Activated T-helper 2 cell treated with anti-CD3 and anti-CD28 coated beads, Interferon-gamma antibody, Interleukin-2, Interleukin-4, amounts not matched to agents 10 μg/mL and 5 μg/mL and 100 μg/mL, durations not matched to agents 14 hours and 24 hours and 36 hours (primary cell): ENCODE measurements at places on chromosomes 5 and 9.

DNA sequence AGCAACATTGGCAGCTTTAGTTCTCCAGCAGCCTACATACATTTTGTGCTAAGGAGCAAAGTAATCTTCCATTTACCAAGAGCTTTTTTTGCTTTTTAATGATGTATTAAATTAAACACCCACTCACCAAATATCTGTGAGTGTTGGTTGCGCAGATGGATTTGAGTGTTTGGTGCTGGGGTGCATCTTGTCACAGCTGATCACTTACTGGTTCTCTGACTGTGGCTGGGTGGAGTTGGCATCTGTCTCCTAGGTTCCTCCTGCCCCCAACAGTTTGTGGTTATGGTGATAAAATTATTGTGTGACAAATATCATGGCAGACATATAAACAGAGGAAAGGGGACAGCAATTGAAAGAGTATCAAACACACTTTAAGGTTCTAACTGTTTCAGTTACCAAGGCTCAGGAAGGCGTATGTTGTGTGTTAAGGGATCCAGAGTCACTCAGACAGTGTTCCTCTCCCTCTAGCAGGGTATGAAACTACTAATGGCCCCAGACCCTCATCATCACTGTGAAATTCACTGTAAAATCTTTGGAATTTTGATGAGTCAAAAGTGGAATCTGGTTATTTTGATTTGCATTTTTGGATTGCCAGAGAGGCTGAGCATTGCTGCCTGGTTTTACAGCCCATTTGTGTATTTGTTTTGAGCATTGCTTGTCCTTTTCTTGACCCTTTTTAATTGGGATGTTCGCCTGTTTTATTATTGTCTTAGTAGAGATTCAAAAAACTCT lies 81.7 kb downstream of the PDE8B start:
- DNase-seq = no peak

GRCh38 chr9:117074342-117074662 lies 340.6 kb downstream of the ASTN2 start:
- no peak for DNase-seq

GRCh38 chr9:126515873-126516505 lies 97.7 kb upstream of the LMX1B start:
- no peak for DNase-seq

GRCh38 chr9:71897577-71897976 lies 13.4 kb downstream of the ABHD17B start:
- DNase-seq = no peak

DNA sequence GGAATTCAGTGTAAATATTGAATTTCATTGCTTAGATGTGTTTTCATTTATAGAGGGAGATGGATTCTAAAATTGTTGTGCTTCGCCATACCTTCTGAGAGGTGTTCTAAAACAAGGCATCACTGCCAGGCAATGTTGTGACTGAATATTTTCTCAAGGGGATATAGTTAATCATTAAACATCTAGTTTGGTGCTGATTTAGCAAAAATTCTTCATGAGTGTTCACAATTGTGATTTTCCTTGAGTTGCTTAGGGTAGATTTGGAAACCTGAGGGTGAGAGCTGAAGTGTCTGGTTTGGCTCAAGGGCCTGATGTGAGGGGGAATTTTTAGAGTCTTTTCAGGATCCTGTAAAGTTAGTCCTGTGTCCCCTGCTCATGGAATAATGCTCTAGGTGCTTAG lies 104.5 kb downstream of the MAT2B start:
- no peak for DNase-seq

GRCh38 chr5:116076496-116076895 lies 8.3 kb upstream of the COMMD10 start:
- no peak for DNase-seq

- DNase-seq = no peak
Observed at GRCh38 chr9:95808011-95808410, 67.5 kb upstream of the ERCC6L2 start.

DNA sequence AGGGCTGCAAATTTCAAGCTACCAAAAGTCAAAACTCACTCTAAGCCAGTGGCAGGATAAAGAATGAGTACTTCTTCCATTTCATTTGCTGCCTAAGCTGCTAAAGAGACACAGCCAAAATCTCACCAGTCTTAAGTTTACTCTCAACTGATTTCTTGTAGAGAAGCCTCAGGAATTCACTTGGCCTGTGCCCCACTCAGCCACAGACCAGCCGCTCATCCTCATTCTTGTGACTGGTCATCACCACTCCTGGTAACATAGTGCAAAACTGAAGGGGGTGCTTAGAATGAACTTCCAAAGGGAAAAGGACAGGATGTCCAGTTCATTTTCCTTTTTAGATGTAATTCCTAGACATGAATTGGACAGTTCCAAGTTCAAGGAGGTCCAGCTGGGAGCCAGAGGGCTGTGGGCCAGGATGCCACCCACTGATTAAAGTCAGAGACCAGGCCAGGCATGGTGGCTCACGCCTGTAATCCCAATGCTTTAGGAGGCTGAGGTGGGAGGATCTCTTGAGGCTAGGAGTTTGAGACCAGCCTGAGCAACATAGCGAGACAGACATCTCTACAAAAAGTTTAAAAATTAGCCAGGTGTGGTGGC lies 72.7 kb upstream of the RANBP3L start:
- DNase-seq = no peak

- no peak for DNase-seq
Observed at GRCh38 chr5:72692231-72692637, 124.2 kb upstream of the TNPO1 start.

DNA sequence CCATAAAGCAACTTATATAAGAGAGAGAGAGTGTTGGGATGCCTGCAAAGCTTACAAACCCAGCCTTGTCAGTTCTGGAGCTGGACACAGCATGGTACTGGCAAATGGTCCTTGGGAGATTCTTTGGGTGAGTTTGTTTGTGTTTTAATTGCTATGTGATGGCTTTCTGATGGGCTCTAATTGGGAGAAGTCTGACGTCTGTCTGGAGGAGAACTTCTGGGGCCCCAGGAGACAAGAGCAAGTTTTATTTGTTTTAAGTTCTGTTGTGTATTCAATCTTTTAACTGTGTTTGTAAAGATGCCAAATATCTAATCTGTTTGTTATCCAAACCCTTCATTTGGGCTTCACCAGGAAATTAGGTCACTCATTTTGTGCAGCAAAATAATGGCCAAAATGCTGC lies 50.3 kb upstream of the AFAP1L1 start:
- DNase-seq = no peak

- DNase-seq = no peak
Observed at GRCh38 chr9:28810388-28811075, 1237.3 kb upstream of the C9orf72 start.

GRCh38 chr5:146475190-146475780 lies 28.2 kb downstream of the TCERG1 start:
- no peak for DNase-seq

DNA sequence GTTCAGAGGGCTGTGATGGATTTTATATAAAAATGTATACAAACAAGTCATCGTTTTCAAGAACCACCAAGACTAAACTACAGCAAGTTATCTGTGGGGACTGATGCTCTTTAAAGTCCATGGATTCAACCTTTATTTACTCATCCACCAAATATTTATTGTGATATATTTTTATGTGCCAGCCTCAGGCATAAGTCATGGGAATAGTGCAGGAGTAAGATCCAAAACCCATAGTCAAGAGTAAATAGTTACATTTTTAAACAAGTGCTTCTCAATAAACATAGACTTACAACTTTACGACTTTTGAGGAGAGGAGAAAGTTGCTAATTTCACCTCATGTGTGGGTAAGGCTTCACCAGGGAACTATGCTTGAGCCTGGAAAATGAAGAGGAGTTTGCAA lies 24.6 kb downstream of the MACIR start:
- no peak for DNase-seq

DNA sequence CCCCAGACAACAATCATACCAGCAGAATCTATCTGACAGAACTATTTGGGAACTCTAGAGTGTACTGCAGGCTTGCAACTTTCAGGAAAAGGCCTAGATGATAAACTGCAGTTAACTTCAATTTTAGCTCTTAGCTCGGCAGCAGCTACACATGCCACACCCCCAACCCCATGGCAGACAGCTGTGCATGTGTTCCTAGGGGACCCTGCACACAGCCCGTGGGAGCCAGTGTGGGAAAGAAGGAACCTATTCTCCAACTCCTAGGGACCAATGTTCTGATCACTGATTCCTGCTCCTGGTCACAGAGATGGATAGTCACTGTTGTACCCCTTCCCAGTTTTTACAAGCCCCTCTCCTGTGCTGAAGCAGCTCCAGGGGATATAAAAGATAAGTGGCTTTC lies 179.6 kb downstream of the DRD1 start:
- DNase-seq = no peak

DNA sequence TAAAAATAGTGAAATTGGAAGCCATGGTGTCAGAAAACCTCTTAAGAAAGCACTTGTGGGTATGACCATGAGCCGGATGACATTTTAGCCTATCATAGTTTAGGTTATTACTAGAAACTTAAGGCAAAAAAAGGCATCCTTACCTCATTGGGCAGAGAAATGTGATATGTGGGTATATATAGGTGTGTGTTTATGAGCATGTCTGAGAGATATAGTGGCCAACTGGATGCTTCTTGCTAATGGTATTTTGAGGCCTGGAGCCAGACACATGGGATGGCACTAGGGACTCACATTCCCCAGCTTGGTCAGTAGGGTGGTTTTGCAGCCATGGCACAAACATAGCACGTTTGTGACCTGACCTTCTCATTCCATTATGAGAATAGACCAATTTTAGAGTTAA lies 295.6 kb upstream of the MEF2C start:
- no peak for DNase-seq

GRCh38 chr9:134066526-134066912 lies 1.3 kb downstream of the BRD3 start:
- no peak for DNase-seq

GRCh38 chr5:116453988-116454411 lies 120.6 kb downstream of the SEMA6A start:
- no peak for DNase-seq

DNA sequence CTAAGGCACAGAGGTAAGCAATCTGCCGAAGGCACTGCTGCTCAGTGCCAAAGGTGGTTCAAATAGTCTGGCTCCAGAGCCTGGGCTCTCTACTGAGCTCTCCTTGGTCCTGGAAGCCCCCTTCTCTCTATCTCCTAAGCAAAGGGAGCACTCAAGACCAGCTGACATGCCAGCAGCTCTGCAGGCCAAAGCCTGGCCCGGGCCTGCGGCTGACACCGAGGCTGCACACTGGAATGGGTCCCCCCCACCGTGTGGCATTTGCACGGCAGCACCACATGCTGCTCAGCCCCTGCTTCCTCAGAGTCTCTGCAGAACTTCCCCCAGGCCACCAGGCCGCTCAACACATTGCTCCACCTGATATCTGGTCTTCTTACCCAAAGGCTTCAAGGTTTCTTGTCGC lies 57.8 kb upstream of the GOLPH3 start:
- DNase-seq = no peak

- DNase-seq = no peak
Observed at GRCh38 chr5:35087991-35088390, 40.2 kb upstream of the AGXT2 start.

- no peak for DNase-seq
Observed at GRCh38 chr5:79181419-79182022, 54.4 kb upstream of the JMY start.

- DNase-seq = no peak
Observed at GRCh38 chr9:70580606-70581195, 166.2 kb upstream of the KLF9 start.

DNA sequence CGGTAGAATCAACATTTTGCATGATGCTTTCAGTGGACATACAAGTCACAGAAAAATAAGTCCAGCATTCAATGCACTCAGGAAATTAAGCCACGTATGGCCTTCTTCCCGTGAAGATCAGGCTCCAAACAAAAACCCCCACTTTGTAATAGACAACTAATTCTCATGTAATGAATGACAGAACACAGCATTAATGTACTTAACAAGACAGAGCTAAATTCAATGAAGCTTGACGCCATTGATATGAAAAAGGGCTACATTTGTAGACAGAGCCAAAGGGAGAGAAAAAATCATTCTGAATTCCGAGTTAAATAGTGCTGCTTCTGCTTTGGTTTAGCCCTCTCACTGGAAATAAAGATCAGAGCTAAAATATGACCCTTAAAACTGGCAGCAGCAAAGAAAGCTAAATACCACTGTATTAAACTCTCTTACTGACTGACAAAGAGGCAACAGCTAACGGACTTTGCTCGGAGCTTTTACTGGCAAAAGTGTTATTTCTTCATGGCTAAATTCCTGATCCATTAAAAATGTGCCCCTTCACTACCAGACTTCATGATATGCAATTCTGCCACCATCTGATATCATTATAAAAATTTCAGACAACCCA lies 250.5 kb downstream of the BNC2 start:
- DNase-seq = no peak

- DNase-seq = no peak
Observed at GRCh38 chr5:151770383-151771258, 1.1 kb upstream of the G3BP1 start.

GRCh38 chr9:17422994-17423680 lies 155.7 kb upstream of the SH3GL2 start:
- no peak for DNase-seq

DNA sequence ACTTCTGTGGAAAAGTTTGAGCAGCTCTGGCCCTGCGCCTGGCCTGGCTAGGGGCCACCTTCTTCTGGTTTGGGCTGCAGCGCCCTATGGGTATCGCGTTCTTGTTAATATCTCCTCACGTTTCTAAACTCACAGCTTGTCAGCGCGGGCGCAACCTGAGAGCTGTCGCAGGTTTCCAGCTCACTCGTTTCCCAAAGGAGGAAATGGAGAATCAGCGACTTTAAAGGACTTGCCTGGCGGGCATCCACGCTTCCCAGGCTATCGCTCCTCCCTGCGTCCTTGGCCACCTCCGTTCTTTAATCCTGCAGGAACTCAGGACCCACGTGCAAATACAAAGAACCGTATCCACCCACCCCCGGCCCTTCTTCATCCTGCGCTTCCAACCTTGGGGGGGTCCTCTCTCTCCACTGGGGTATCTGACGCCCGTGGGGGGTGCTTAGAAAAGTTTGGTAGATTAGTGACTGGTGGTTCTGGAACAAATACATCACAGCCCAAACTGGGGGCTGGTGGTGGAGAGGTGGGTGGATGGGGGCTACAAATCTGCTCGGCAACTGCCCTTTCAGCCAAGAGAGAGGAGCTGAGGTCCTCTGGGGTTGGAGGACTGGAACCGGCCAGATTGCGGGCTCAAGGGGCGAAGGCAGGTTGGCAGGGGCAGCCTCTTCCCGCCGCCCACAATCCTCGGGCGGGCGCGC lies 578 bp upstream of the PSAT1 start:
- no peak for DNase-seq

GRCh38 chr5:137129886-137130680 lies 369.0 kb downstream of the SPOCK1 start:
- DNase-seq = no peak

- no peak for DNase-seq
Observed at GRCh38 chr5:128494516-128494915, 43.5 kb downstream of the FBN2 start.

- no peak for DNase-seq
Observed at GRCh38 chr9:13857521-13857920, 456.4 kb downstream of the NFIB start.

GRCh38 chr5:153525536-153525935 lies 35.1 kb downstream of the GRIA1 start:
- no peak for DNase-seq

GRCh38 chr5:32384621-32385020 lies 59.9 kb downstream of the ZFR start:
- no peak for DNase-seq

- DNase-seq = no peak
Observed at GRCh38 chr5:76850543-76851145, 830 bp downstream of the S100Z start.
